Right ventricle myocardium inferior (tissue), 1 donor: ENCODE measurements at places on chromosomes 7 and 10.

DNA sequence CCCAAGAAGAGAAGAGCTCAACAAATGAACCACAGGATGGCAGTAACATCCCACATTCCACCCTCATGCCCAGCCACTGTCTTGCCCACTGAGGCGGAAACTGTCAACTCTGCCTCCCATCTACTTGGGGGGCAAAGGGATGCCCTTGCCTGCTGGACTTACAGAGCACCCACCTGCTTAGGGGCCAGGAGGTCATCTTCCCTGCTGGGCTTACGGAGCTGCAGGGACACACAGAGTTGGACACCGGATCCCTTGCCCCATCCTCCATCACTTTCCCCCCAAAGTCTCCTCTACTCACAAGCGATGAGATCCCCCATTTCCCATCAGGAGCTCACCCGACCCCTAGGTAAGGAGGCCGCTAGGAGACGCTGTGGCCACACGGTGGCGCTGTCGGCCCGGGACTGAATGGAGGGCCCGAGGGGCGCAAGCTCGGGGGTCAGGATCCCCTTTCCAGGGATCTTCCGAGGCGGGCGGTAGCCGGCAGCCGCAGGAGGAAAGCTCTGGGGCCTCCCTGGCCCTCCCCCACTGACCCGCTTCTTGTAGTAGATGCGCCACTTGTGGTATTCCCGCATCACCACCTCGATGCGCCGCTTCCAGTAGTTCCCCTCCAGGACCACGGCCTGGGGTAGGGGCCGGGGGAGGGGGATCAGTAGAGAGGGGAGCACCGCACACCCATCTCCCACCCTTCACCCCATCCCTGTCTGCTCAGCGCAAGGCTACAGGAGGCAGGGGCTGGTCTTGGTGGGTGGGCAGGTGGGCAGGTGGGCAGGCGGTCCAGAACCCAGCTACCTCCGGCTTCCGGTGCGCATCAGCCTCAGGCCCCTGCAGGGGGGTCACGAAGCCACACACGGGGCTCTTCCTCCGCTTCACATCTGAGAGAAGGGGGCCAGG lies 17.3 kb downstream of the MLXIPL start:
- peak; percentile 86 for DNase-seq

- no peak for DNase-seq
Observed at GRCh38 chr7:94394109-94394436, 622 bp upstream of the COL1A2 start.

- no peak for DNase-seq
Observed at GRCh38 chr7:157857578-157858075, 520.8 kb downstream of the DNAJB6 start.

DNA sequence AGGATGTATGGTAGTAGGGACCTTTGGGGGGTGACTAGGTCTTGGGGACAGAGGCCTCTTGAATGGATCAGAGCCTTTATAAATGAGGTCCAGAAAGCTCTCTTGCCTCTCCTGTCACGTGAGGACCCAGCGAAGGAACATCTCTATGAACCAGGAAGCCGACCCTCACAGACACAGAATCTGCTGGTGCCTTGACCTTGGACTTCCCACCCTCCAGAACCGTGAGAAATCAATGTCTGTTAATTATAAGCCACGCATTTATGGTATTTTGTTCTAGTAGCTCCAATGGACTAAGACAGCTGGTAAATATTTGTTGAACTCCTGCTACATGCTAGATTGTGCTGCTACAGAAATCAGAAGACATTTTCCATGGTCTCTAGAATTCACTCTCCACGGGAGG lies 276.9 kb downstream of the SFMBT2 start:
- no peak for DNase-seq

GRCh38 chr10:31204090-31204489 lies 114.9 kb upstream of the ZEB1 start:
- DNase-seq: no peak

DNA sequence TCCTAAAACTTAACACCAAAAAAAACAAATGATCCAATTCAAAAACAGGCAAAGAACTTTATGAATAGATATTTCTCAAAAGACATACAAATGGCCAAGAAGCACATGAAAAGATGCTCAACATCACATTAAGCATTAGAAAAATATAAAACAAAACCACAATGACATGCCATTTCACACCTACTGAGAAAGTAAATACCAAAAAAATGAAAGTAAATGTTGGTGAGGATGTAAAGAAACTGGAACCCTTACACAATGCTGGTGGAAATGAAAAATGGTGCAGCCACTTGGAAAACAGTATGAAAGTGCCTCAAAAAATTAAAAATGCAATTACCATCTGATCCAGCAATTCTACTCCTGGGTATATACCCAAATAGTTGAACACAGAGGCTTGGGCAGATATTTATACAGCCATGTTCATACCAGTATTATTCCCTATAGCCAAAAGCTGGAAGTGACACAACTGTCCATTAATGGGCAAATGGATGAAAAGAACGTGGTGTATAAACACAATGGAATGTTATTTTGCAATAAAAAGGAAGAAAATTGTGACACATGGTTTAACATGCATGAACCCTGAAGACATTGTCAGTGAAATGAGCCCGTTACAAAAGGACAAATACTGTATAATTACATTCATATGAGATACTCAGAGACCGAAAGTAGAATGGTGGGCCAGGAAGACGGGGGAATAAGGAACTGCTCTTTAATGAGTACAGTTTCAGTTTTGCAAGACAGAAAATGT lies 89.0 kb downstream of the JMJD1C start:
- DNase-seq: no peak

DNA sequence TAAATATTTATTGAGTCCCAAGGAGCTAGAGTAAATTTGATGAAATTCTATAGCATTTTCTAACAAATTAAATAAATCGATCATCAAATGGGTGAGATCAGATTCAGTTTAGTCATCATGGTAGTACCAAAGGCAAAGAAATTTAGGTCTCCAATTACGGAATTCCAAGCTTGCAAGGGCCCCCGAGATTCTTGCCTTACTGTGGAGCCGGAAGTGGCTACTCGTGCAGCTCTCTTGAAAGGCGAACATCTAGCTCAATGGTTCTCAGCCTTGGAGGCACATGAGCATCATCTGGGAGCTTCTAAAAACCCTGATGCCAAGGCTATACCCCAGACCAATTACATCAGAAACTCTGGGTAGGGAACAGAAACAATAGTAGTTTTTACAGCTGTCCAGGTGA lies 117.9 kb upstream of the PRR15 start:
- DNase-seq: no peak

GRCh38 chr10:91521439-91521838 lies 111.3 kb downstream of the HECTD2 start:
- DNase-seq: no peak

DNA sequence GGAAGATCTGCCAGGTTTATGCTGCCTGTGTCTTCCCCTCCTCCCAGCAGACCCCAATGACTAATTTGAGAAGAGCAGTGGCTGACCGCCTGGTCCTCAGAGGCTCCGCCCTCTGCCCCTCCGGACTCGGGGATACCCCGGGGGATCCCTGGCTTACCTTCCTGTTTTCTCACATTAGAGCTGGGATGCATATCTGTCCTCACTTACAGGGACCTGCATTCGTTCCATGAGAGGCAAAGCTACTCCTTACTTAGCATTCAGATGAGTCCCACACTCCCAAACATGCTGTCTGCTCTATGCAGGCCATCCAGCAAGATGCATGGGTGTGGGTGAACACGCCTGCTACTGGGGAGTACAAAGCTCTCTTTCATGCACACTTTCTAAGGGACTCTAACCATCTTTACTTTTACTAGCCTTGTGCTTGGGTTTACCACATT lies 24.0 kb downstream of the VOPP1 start:
- no peak for DNase-seq

- no peak for DNase-seq
Observed at GRCh38 chr7:76044375-76044865, 3.4 kb downstream of the STYXL1 start.

- DNase-seq: peak; percentile 87
Observed at GRCh38 chr10:21534604-21535493, 817 bp downstream of the MLLT10 start.

DNA sequence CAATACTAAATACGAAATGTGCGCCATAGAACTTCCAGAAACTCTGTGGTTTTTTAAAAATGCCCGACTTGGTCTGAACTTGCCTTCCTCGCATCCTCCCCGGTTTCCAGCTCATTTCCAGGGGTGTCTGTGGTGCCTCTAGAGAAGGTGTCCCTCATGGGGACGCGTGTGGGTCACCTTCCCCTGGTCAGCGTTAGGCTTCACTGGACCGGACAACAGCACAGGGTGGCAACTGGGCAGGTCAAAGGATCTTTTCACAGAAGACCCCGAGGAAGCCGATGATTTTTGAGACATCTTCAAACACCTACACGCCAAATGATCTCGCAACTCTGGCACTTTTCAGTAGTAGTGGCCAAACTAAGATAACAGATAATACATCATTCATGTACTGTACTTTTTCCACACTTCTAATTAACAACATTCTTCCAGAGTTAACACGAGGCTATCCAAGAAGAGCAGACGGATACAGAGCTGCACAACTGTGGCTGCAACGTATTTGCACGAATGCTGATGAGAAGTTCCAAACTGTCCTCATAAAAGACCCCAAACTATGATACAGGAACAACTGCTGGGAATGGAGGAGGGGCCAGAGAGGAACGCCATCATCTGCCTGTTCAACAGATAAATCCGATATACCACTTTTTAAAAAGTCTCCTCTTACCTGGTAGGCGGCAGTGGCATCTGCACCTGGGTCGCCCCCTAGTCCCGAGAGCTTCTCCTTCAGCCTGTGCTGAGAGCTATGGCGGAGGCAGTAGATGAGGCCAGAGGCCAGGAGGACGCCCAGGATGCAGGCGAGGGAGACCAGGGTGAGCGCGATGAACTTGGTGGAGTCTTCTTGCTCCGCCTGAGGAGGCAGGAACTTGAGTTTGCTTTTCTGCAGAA lies 345.5 kb downstream of the DNAJB6 start:
- DNase-seq: no peak

GRCh38 chr10:5498791-5499492 lies 428 bp downstream of the CALML5 start:
- no peak for DNase-seq
